ENCODE measurements at places on chromosomes 1 and 21. TPM values are rescaled to one million over a fixed set of nuclear protein-coding genes. Genes with fewer than 3 reads are reported as not detected.
A peak's percentile ranks its signal among the peaks of the same experiment; 100 is the strongest.

DNA sequence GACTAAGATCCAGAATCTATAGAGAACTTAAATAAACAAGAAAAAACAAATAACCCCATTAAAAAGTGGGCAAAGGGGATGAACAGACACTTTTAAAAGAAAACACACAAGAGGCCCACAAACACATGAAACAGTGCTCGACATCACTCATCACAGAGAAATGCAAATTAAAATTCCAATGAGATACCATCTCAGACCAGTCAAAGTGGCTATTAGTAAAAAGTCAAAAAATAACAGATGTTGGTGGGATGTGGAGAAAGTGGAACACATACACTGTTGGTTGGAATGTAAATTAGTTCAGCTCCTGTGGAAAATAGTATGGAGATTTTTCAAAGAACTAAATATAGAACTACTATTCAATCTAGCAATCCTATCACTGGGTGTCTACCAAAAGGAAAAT is 143.1 kb downstream of the IFI44 start:
- DNase-seq: no peak

- DNase-seq: peak; percentile 49
These were observed 170.0 kb downstream of the LTN1 start for GRCh38 chr21:28822486-28823335.

LHX8 gene
- 0.37 TPM for polyA plus RNA-seq

F5 gene
- 20.4 TPM for polyA plus RNA-seq

DNA sequence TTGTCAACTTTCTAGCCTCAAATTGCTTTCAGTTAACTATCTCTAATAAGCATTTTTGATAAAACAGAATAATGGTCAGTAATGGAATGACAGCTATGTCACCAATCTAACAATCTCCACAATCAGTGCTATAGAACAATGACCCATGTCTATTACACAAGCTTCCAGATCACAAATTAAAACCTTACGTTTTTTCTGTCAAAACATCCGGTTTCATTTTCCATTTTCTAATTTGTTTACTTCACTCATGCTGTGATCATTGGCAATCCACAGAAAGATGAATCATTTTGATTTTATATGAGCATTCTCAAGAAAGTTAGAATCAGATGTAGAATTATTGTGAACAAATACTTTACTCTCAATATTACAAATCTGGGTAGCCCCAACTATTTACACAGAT is 80.3 kb downstream of the KCNT2 start:
- DNase-seq: no peak

DNA sequence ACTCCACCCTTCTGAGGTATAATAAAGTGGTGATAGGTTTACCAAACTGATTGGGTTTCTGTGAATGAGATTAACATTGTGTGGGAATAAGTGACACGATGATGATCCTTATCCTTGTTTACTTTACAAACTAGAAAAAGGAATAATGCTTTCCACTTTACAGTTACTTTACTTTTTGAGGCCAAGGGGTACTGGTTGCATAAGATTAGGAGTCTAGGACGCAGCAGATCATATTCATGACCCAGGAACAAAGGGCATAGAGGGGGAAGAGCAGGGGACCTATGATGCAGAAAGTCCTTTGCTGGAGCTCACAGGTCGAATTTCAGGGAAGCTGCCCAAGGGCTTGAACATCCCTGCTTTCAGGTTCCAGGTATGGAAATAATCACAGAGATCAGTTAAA is 20.4 kb downstream of the FGGY start:
- DNase-seq: no peak

DNA sequence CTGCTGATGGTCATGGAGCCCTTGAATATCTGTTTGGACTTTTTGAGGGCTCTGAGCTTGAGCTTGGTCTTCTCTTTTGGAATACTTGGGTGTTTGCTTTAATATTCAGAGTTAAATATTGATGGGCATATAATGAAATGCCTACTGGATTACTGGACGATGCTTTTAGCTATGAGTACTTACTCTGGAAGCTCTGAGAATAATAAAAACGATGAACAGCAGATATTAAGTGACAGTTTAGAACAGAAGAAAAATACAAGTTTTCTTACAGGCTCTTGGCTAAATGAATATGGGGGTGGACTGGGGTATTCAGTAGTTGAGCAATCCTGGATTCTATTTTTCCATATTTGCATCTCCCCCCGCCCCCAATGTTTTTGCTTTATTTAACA is 20.7 kb downstream of the GALNT2 start:
- DNase-seq: no peak

DNA sequence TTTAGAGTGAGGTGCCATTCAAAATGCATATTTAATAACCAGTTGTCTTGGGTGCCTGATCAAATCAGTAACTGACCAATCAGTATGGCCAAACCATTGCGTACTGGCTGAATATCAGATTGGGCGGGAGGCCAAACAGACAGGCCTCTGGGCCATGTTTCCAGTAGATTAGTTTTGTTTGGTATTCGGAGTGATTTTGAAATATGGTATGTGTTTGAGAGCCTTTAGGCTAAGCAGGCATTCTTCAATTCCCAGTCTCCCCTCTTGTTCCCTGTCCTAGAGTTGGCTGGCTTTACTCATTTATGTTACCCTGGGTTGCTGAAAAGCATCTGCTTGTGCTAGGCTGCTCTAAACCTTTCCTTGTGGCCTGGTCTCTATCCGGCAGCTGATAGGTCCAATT is 80.1 kb downstream of the BACH1 start:
- DNase-seq: no peak

- no peak for DNase-seq
These were observed 160.5 kb downstream of the PDE4B start for GRCh38 chr1:65953170-65953569.

GRCh38 chr1:3556336-3556735 is 55.0 kb downstream of the MEGF6 start:
- no peak for DNase-seq
